Activated CD8-positive, alpha-beta memory T cell treated with anti-CD3 and anti-CD28 coated beads, Interleukin-2, amount 10 ng/mL, durations not matched to agents 7 days and 5 days (primary cell): ENCODE measurements at places on chromosomes 5 and 9. TPM values are rescaled to one million over a fixed set of nuclear protein-coding genes. Genes with fewer than 3 reads are reported as not detected.

GRCh38 chr5:111953351-111954127, 196.5 kb upstream of the NREP start:
- H3K4me1 ChIP-seq = no peaks in the 10 kb centered on the region
- H3K36me3 ChIP-seq = no peaks in the 10 kb centered on the region
- H3K27ac ChIP-seq = no peak overlapping the region
- DNase-seq = no peak

- H3K27ac ChIP-seq = no peak overlapping the region
- DNase-seq = no peak
- no peaks in the 10 kb centered on the region for H3K27me3 ChIP-seq
Measured at GRCh38 chr5:180785121-180785781, 17.4 kb downstream of the MGAT1 start.

DNA sequence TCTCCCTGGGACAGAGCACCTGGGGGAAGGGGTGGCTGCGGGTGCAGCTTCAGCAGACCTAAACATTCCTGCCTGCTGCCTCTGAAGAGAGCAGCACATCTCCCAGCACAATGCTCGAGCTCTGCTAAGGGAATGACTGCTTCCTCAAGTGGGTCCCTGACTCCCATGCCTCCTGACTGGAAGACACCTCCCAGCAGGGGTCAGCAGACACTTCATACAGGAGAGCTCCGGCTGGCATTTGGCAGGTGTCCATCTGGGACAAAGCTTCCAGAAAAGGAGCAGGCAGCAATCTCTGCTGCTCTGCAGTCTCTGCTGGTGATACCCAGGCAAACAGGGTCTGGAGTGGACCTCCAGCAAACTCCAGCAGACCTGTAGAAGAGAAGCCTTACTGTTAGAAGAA, 77.2 kb downstream of the SLCO6A1 start:
- no peaks in the 10 kb centered on the region for H3K4me1 ChIP-seq
- H3K27me3 ChIP-seq = no peaks in the 10 kb centered on the region
- no peaks in the 10 kb centered on the region for H3K36me3 ChIP-seq
- no peak overlapping the region for H3K27ac ChIP-seq
- H3K4me3 ChIP-seq = no peak overlapping the region

Gene IL4
- 2.5 TPM for total RNA-seq

Gene PDE6A
- not detected for total RNA-seq

DNA sequence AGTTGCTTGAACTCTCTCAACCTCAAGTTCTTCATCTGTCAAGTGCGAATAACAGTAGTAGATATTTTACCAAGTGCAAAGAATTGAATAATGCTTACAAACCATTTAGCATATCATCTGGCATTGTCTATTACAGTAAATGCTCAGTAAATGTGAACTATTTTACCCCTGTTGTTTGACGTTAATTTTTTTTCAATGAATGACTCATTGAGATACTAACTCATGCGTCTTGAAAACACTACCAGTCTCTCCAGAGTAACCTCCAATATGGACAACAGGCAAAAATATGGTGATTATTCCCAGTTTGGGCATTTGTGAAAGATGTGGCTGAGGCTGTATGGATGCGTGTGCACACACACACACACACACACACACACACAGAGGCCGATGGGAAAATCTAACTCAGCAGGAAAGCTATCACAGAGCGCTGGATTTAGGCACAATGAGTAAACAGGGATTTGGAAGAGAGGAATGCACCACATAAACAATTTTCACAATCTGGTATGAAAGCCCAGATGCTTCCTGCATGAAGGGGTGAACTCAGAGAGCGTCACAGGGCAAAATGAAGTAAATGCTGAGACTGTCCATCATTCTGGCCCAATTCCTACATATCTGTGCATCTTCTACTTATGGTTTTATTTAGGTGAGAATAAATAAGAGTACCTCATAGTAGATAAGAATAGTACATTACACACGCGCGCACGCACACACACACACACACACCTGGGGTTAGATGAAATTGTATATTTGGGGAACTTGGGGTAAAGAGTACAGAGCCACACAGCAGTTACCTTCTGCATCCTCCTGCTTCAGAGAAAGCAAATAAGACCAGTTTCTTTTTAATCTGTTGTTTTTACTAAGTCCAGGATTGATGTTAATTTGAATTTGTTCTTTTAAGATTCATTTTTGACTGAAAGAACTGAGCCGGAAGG, 128.7 kb downstream of the PALM2AKAP2 start:
- H3K4me3 ChIP-seq = no peak overlapping the region
- H3K27ac ChIP-seq = no peak overlapping the region
- H3K27me3 ChIP-seq = no peaks in the 10 kb centered on the region
- no peak for DNase-seq

Gene IL3
- 1.5 TPM for total RNA-seq

GRCh38 chr5:75260708-75261107, 24.0 kb upstream of the ANKRD31 start:
- no peak overlapping the region for H3K4me3 ChIP-seq
- H3K27me3 ChIP-seq = peaks cover 23% of the 10 kb centered on the region
- H3K4me1 ChIP-seq = no peaks in the 10 kb centered on the region
- H3K27ac ChIP-seq = no peak overlapping the region
- no peak for DNase-seq
- H3K36me3 ChIP-seq = no peaks in the 10 kb centered on the region

- peaks cover 8% of the 10 kb centered on the region for H3K27me3 ChIP-seq
- H3K4me3 ChIP-seq = no peak overlapping the region
- peak overlapping the region; percentile 92 for H3K27ac ChIP-seq
- DNase-seq = peak; percentile 41
- peaks cover 59% of the 10 kb centered on the region for H3K4me1 ChIP-seq
Measured at GRCh38 chr9:124215956-124216355, 41.8 kb upstream of the NEK6 start.
